ENCODE measurements at places on chromosomes 4 and X. TPM values are rescaled to one million over a fixed set of nuclear protein-coding genes. Genes with fewer than 3 reads are reported as not detected.

DNA sequence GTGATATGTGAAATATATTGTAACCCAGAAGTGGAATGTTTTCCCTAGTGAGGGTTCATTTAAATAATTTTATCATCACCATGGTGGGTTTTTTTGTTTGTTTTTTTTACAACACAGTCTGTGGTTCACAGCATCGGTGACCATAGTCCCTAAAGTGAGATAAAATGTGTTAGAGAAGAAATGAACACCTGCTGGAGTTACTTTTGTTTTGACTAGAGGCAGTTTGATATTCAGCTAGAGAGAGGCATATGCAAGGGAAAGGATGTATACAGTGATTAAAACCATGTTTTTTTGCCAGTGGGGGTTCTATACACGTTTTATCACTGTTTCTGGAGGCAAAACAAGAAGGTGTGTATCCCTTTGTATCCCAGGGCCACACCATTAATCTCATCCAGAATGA is 541.5 kb downstream of the PCDH7 start:
- no peaks in the 10 kb centered on the region for H3K36me3 ChIP-seq
- no peaks in the 10 kb centered on the region for H3K27me3 ChIP-seq
- H3K27ac ChIP-seq, result no peak overlapping the region
- no peak overlapping the region for H3K4me3 ChIP-seq

GRCh38 chr4:131367441-131367840 is 1781.7 kb upstream of the PCDH10 start:
- no peaks in the 10 kb centered on the region for H3K27me3 ChIP-seq
- no peak overlapping the region for H3K27ac ChIP-seq
- no peak for DNase-seq
- H3K36me3 ChIP-seq, result no peaks in the 10 kb centered on the region
- no peak overlapping the region for H3K4me3 ChIP-seq

The FAM241A gene
- total RNA-seq, result 2.5 TPM

- DNase-seq, result no peak
- H3K4me3 ChIP-seq, result no peak overlapping the region
- no peak overlapping the region for H3K27ac ChIP-seq
- H3K27me3 ChIP-seq, result no peaks in the 10 kb centered on the region
Observed at GRCh38 chr4:158374318-158374717, 147.4 kb upstream of the RXFP1 start.

GRCh38 chr4:1939664-1940509 is 68.7 kb downstream of the NSD2 start:
- no peak for DNase-seq
- no peaks in the 10 kb centered on the region for H3K36me3 ChIP-seq
- no peaks in the 10 kb centered on the region for H3K4me1 ChIP-seq
- no peaks in the 10 kb centered on the region for H3K27me3 ChIP-seq

DNA sequence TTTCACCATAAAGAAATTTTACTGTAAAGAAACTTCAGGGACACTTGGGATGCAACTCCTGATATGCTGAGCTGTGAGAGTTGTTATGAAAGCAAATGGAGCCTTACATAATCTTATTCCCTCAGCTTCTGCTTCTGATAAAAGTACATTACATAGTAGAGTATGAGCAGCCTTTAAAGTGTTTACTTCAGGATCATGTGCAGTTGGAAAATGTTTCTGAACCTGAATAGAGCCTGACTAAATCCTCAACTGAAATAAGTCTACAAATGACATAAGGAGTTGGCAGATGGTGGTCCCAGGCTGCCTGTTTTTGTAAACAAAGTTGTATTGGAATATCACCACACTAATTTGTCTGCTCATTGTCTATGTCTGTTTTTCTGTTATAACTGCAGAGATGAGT is 19.3 kb downstream of the RASSF6 start:
- no peak overlapping the region for H3K27ac ChIP-seq
- H3K4me3 ChIP-seq, result no peak overlapping the region
- no peaks in the 10 kb centered on the region for H3K36me3 ChIP-seq
- peaks cover 2% of the 10 kb centered on the region for H3K4me1 ChIP-seq

GRCh38 chr4:86965019-86965976 is 30.5 kb downstream of the AFF1 start:
- H3K4me3 ChIP-seq, result no peak overlapping the region
- peaks cover 7% of the 10 kb centered on the region for H3K4me1 ChIP-seq
- no peak for DNase-seq
- no peaks in the 10 kb centered on the region for H3K36me3 ChIP-seq

GRCh38 chr4:174198828-174199227 is 84.6 kb downstream of the FBXO8 start:
- H3K27ac ChIP-seq, result no peak overlapping the region
- DNase-seq, result no peak
- H3K27me3 ChIP-seq, result no peaks in the 10 kb centered on the region
- H3K4me3 ChIP-seq, result no peak overlapping the region

DNA sequence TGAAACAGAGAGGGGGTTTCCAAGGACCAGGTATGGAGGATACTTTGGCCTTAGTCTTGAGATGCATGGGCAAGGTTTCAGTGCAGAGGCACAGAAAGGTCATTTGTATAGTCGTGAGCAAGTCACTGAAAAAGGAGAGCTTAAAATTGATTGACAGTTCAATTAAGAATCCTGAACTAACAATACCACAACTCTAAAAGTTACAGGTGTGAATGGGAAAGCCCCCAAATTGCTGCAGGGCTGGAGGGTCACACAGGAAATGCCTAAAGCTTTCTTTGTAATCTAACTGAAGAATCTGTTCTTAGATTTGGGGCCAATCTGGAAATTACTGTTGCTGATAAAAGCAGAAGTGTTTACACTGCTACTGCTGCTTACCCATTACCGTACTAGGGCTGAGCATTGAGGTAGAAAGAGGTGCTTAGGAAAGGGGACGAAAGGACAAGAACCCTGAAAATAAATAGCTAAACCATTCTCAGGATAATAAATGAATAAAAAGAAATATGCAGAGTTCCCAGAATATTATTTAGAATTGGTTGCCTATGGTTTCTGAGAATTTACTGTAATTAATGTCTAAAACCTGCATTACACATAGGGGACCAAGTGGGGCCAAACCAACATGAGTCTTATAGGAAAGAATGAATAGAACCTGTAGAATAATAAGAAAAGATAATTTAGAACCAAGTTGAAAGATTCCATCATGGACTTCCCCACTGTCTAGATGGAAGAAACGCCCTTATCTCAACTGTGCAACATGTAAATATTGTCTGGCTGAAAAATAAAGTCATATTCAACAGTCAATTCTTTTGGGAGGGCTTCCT is 91.9 kb upstream of the PPP1R2C start:
- H3K27ac ChIP-seq, result no peak overlapping the region
- H3K27me3 ChIP-seq, result no peaks in the 10 kb centered on the region
- DNase-seq, result no peak

GRCh38 chrX:28901637-28902036 is 314.4 kb downstream of the IL1RAPL1 start:
- no peaks in the 10 kb centered on the region for H3K4me1 ChIP-seq
- no peak overlapping the region for H3K4me3 ChIP-seq
- no peak overlapping the region for H3K27ac ChIP-seq

The CFI gene
- 32.7 TPM for total RNA-seq

DNA sequence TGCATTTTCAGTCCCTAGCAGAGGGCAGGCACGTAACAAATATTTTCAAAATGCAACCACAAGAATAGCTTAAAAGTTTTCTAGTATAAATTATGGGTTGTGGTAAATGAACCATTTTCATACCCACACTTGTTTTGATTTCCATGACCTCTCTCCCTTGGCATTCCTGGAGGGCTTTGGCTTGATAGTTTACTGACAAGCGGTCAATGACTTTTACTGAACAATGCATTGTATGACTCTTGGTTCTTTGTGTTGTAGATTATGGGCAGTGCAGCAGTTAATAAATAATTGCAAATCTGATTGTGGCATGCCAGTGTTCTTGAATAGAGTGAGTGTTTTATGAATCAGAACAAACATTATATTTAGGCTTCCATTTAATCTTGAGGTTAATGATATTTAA is 285.2 kb upstream of the ARX start:
- no peak overlapping the region for H3K4me3 ChIP-seq
- H3K27me3 ChIP-seq, result no peaks in the 10 kb centered on the region
- no peaks in the 10 kb centered on the region for H3K4me1 ChIP-seq
- no peaks in the 10 kb centered on the region for H3K36me3 ChIP-seq
- no peak overlapping the region for H3K27ac ChIP-seq
